GM03348 (cell line): ENCODE measurements at places on chromosomes 1 and 21.
A peak's percentile ranks its signal among the peaks of the same experiment; 100 is the strongest.

DNA sequence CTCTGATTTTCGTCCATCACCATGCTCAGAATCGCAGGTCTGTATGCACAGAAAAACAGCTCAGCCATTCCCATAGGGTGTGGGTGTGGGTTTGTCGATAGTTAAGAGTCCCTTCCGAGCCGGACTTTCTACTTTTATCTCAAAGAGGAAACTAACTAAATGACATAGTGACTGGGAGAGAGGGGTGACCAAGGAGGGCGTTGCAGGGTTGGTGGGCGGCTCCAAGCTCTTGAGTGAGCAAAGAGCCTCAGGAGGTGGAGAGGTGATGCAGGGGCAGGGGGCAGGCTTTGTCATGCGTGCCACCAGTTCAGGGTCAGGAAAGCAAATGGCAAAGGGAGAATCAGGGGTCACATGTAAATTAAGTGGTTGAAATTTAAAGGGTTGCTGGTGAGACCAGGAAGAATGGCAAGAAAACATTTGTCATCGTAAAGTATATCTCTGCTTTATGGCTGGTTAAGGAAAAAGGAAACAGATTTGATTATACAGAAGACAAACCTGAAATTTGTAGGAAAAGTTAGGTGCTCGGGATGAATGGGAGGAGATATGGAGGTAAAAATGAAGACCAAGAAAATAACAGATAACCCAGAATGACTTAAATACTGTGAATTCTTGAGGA is 249.0 kb downstream of the SETD4 start:
- DNase-seq = no peak

GRCh38 chr1:1211541-1212441 is 2.2 kb downstream of the TNFRSF4 start:
- DNase-seq = no peak

- no peak for DNase-seq
These were observed 894.6 kb upstream of the NEGR1 start for GRCh38 chr1:73176902-73177301.

DNA sequence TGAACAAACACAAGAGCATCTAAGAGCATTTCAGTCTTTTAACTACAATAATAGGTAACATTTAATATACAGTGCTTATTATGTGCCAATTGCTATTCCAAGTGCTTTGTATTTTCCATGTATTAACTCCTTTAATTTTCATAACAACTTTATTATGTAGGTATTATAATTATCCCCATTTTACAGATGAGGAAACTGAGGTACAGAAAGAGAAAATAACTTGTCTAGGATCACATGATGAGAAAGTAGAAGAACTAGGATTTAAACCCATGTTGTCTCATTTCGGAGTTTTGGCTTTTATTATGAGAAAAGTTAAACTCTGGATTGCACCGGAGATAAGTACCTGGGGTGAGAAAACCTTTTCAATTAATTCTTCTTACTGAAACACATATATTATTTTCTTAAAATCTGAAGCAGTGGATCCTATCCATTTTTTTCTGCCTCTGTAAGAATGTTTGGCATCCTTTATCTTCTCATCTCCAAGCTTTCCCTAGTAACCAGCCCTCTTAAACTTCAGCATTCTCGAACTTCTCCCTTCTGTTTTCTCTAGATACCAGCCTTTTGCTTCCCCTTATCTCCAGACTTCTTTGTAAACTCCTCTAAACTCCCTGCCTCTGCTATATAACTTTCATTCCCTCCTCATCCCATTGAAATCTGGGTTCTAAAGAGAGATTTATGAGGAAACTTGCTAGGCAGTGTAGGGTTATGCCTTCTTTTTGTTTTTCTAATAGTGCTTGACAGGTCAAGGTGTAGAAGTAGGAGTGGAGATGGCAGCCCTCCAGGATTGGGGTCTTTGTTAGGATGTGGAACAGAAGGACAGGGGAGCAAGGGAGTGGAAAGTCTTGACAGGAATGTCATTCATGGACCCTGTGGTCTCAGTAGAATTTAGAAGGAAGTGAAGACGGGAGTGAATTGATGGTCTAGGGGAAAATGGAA is 28.3 kb downstream of the POU2F1 start:
- no peak for DNase-seq

DNA sequence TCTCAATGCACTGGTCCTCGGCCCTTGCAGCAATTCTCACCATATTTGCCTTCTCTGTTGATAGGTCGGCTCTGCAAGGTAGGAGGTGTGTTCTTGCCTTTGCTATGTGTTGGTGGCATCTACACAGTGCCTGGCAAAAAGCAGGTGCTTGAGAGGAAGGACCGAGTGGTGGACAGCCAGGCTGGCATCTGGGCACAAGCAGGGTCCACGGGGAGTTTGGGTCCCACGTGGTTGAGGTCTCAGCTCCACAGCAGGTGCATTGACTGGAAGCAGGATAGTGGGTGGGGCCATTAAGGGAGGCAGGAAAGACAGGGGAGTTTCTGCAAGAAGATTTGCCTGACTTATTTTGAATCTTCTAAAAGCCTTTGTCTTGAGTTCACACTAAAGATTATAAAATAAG is 81.2 kb upstream of the WNT4 start:
- no peak for DNase-seq

DNA sequence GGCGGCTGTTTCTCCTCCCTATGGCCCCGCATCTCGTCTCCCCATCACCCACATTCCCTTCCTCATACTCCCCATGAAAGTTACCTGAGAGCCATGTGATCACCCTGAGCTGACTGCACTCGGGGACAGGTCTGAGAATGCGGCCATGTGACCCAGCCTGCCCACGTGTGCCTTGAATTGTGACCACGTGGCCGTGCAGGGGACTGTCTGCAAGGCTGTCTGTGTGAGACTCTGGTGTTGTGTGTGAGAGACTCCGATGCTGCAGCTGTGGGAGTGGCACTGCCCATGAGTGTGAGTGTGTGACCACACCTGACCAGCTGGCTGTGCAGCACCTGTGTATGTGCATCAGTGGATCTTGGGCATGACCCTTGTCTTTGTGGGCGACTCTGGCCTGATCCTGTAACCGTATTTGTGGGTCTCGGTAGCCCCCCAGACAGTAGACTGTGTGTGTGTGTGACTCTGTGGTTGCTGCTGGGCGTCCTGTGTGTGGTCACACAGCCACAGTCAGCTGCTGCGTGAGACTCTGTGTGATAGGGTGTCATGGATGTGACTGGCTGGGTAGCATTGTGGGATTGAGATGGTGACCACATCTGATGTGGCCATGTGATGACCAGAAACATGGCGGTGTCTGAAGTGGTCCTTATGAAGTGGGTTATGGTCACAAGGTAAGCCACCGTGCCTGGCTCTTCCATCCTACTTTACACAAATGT is 56.8 kb upstream of the KDM4A start:
- no peak for DNase-seq

GRCh38 chr1:207321790-207322645 is 540 bp downstream of the CD55 start:
- peak; percentile 9 for DNase-seq

GRCh38 chr1:70706381-70707037 is 295.4 kb downstream of the CTH start:
- DNase-seq = peak; percentile 31

- DNase-seq = no peak
These were observed 70.0 kb upstream of the SIM2 start for GRCh38 chr21:36628761-36629460.
